ENCODE measurements at places on chromosomes 3 and 15.

DNA sequence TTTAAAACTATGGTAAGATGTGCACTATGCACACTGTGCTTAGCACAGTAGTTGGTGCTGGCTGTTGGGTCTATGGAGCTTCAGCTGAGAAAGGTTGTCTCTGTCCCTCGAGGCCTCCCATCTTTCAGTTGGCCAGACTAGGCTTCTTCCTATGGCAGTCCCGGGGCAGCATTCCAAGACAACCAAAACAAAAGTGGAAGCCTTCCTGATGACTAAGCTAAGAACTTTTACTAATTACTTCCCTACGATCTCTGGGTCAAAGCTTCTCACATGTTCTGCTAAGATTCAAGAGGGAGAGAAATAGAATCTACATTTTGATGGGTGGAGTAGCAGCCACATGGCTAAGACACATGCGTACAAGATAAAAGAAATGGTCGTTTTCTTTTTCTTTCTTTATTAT is 342.8 kb downstream of the TUSC7 start:
- DNase-seq, result no peak

GRCh38 chr15:55909036-55909811 is 84.2 kb downstream of the NEDD4 start:
- DNase-seq, result no peak

GRCh38 chr3:48989796-48990635 is at the start of gene P4HTM:
Gene P4HTM (plus strand): TSS chr3:48990241. CDS start chr3:48990257, 16 bp downstream.
- DNase-seq, result peak; percentile 78

- no peak for DNase-seq
These were observed 2.1 kb upstream of the PTPRG start for GRCh38 chr3:61559136-61559731.

GRCh38 chr3:192731233-192731632 is 3.9 kb upstream of the FGF12 start:
- DNase-seq, result no peak

DNA sequence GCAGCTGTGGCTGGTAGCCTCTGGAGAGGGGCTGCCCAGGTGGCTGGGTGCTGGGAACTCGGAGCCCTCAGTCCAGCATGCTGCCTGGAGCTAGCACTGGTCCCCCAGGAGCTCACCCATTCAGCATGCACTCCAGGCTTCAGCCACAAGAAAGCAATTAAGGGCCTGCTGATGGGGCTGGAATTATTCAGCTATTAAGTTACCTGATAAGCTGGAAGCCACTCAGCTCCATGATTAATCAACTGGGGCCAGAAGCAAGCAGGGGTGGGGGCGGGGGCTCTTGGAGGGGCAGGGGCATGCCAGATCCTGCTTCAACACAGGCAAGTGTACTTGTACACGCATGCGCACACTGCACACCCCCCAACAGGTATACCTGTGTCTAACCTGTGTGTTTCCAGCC is 22.1 kb upstream of the TMEM115 start:
- no peak for DNase-seq

All from breast epithelium (tissue), 4 donors.